Type B pancreatic cell (in vitro differentiated cells): ENCODE measurements at places on chromosomes 13 and 19. TPM values are rescaled to one million over a fixed set of nuclear protein-coding genes. Genes with fewer than 3 reads are reported as not detected.

Gene FFAR1
- total RNA-seq: 2.1 and 2.7 TPM in 2 replicates

Gene CYP2A6
- total RNA-seq: not detected in 2 replicates

Gene BRME1
- total RNA-seq: 3.5 and 9.2 TPM in 2 replicates

Gene C19orf38
- total RNA-seq: 0.45 and 1.1 TPM in 2 replicates

Gene LCP1
- total RNA-seq: 43.3 and 157 TPM in 2 replicates

Gene METTL21C
- total RNA-seq: not detected in 2 replicates

Gene RDH8
- not detected in 2 replicates for total RNA-seq

Gene SCN1B
- 0.88 and 1.1 TPM in 2 replicates for total RNA-seq

Gene DCT
- total RNA-seq: 19.7 TPM in 1 of 2 replicates, not detected in the other

Gene KIR2DL3
- total RNA-seq: not detected in 2 replicates

Gene ADGRL1
- total RNA-seq: 24.9 and 62.4 TPM in 2 replicates
